ENCODE measurements at places on chromosomes 4 and X.
A peak's percentile ranks its signal among the peaks of the same experiment; 100 is the strongest.

GRCh38 chr4:153220682-153221395, 16.6 kb downstream of the TRIM2 start:
- no peak for DNase-seq

DNA sequence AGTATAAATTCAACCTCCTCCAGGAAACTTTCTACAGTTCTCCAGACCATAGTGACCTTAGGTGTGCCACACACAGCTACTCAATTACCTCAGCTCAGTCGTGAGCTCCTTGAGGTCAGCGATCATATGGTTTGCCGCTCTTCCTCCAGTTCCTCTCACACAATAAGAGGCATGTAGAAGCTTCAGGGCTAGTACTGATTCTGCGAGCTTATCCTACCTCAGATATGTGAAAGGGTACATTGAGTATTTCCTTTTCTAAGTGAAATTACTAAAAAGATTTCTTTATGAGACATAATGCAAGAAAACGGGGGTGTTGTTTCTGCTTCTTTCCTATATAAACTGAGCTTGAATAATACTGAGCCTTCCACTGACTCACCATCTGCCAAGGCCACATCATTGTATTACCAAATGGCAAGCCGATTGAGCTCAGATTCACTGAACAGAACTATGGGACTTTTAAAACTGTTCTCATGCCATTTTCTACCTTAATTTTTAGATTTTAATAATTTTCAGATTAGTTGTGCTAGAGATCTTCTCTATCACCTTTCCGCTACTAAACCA, 183.1 kb downstream of the HS6ST2 start:
- DNase-seq, result no peak

GRCh38 chrX:13059637-13060499, 15.4 kb upstream of the FAM9C start:
- peak; percentile 5 for DNase-seq

DNA sequence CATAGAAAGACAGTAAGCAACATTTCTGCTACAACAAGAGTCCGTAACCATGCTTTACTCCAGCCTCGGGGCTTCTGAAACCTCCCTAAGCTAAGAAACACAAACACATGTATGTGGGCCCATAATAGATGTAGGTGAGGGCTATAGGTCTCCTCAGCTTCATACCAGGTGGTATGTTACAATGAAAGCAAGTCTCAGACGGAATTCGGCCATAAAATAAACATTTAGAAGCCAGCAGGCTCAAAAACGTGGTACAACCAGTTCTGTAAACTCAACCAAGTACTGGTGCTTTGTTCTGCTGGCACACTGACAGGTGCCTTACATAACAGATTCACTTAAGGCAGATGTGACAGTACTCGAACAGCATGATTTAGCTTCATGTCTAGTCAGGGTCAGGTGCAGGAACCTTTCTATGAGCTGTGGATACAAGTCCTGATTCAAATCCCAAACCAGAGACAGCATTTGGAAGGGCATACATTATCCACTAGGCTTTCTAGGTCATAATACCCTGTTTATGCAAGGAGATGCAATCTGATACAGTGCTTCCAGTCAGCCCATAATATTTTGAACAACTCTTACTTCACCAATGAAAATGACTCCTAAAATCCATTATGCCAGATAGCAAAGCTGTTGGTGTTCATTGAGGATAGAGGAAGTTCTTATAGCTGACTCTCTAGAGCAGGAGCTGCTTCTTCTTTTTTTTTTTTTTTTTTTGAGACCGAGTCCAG, 113.8 kb upstream of the ENPP6 start:
- peak; percentile 4 for DNase-seq

DNA sequence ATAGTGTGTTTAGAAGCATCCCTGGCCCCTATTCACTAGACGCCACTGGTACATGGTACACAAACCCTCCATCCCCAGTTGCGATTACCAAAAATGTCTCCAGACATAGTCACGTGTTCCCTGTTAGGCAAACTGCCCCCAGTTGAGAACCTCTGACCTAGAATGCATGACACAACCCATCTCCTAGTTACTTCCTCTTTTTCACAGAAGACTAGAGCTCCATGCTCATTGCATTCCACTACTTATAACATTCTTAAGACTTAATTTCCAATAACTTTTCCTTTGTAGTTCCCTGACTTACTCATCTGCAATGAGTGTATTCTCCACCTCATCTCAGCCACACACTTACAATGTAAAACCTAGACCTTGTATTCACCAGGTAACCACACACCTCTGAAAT, 68.6 kb downstream of the PRSS12 start:
- DNase-seq, result no peak

- DNase-seq, result no peak
These were observed 61.0 kb downstream of the REELD1 start for GRCh38 chr4:146275370-146275769.

DNA sequence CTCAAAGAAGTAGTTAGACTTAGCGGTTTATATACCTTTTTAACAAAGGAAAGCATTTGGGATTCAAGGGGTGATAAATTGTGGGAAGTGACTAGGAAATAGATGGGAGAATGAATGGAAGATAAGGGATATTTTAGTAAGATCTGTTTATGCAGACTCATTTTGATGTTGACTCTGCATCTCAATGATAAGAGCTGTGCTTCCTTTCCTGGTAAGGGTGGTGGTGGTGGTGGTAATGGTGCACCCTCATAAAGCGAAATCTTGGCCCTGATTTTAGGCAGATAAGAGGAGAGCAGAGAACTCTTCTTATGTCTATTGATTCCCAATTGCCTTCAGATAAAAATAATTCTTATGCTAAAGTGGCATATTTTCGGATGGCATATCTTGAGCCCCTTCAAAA, 197.1 kb downstream of the SPRY1 start:
- DNase-seq, result no peak

GRCh38 chr4:170729897-170730296, 640.1 kb upstream of the AADAT start:
- DNase-seq, result no peak

DNA sequence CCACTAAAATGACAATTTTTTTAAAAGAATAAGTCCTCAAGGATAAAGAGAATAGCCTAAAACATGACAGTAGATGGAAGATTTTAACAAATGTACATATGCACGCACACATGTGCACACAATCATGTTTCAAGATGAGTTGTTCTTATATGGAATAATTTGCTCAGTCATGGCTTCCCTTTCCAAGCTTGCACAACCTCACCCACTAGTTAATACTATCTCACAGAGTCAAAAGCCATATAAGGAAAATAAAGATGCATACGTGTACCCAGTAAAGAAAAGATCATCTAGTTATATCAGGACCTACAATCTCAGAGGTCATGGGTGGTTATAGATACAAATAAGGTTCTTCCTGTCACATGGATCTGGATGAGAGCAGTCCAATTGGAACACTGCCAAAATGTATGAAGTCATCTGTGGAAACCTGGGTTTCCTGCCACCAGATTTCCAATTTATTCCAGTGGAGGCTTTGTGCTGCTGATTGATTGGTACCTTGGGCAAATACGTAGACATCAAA, 56.1 kb downstream of the FAM13A start:
- DNase-seq, result peak; percentile 97

- peak; percentile 27 for DNase-seq
These were observed 48.6 kb downstream of the ACOX3 start for GRCh38 chr4:8391972-8392371.

DNA sequence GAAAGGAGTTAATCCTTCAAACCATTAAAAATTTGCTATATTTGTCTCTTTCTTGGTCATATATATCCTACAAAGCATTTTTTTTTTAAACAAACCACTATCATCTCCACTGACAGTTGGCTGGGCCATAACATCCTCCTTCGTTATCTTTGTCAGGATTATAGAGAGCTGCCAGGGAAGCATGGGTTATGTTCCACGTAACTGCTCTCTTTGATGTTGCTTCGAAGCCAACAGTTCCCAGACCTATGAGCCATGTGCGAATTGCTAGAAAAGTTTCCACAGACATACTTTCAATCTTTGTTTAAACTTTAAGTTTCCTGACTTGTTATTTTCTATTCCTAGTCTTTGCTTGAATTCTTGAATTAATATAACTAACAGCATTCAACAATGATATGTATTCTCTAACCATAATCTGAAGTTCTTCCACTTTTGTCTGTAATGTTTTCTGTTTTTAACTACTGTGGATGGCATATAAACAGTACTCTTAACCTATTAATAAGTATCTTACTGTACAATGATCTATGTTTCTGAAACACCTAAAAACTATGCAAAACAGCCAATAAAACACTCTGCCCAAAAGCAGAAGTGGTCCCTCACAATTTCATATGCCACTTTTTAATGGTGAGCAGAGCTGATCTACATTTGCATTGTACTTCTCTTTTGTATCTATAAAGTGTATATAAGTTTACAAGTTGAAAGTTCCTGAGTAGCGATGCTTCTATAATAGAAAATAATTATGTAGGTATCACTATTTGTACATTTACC, 37.9 kb downstream of the EREG start:
- DNase-seq, result no peak

DNA sequence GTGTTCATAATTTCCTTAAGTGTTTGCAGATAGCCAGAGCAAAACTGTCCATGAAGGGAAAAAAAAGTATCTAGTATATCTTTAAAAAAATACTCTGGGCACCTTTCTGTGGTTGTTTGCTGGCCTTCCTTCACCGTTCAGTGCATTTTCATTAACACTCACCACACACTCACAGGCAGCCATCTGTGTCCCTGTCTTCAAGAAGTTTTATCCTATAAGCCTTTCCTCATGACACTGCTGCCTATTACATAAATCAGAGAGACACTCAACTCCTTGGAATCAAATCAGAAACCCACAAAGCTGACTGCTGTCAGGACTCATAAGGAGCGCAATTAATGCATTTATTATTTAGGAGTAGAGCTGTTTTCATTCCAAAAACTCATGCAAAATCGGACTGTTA, 1720.2 kb downstream of the PCDH7 start:
- no peak for DNase-seq

DNA sequence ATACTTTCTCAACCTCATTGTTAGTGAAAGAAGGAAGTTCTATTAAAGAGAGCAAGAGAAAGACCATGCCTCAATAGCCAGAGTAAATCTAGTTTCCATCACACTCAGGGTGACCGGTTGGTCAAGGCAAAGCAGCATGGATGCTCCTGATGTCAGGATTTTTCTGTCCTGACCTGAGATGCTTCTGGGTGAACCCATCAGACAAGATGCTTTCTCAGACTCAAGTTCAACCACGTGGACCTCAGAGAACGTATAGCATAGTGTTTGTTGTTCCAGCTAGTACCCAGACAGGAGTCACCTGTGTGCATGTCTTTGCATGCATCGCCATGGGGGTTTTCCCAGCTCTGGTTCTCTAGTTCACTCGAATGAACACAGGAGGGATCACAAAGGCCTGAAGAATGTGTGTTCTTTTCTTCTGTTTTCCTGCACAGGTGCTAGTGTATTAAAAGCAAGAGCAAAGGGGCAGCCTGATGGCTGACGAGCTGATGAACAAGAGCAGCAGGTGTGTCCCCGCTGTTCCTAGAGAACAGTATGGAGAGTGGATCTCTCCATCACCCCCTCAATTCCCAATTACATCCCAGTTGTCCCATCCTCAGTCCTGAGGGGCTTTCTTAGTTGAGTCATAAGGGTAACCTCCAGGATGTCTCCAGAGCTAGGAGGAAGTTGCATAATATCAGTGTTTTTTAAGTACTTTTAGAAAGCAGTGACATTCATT, 110.5 kb upstream of the ENPP6 start:
- no peak for DNase-seq

DNA sequence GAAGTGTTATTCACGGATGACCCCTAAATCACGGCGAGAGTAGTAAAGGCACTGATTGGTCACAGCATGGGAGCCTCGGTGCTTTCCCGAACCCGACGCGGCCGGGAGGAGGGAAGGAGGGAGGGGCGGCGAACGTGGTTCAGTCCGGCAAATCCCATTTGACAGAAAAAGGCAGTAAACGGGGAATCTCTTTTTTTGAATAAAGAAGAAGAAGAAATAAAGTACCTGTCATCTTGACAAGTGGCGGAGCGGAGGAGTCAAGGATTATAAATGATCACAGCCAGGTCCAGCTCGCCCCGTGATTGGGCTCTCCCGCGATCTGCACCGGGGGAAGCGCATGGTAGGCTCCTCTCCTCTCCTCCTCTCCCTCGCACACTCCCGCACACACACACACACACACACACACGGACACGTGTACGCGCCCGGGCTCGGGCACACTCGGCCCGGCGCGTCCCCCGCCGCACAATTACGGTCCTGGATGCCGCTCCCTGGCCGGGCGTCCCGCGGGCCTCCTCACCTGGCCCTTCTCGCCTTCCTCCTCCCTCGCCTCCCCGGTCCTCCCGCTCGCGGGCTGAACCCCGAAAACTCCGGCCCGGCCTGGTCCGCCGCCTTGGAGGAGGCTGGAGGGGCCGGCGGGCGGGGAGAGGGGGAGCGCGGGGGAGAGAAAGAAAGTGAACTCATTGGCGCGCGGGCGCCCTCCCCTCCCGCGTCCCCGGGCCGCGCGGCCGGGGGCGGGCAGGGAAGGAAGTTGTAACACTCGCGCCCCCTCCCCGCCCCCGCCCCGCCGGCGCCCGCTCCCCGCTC, 99.2 kb upstream of the TENM3 start:
- peak; percentile 93 for DNase-seq

- DNase-seq, result no peak
These were observed 112.6 kb upstream of the FAM9A start for GRCh38 chrX:8913655-8914409.

- no peak for DNase-seq
These were observed 206.2 kb upstream of the BANK1 start for GRCh38 chr4:101584306-101584705.

GRCh38 chr4:125725957-125726525, 411.3 kb downstream of the FAT4 start:
- DNase-seq, result peak; percentile 68

DNA sequence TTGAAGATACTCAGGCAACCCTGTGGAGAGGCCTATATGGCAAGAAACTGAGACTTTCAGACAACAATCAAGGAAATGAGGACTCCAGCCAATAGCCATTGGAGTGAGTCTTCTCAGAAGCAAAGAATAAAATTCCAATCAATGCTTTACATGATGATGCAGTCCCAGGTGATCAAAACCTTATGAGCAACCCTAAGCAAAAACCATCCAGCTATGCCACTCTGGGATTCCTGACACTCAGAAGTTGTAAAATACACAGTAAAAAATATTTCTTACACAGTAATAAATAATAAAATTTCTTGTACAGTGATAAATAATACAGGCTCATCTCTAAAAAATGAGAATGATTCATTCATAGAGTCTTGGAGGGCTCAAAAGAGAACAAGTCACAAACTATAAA, 150.6 kb downstream of the IL15 start:
- no peak for DNase-seq

DNA sequence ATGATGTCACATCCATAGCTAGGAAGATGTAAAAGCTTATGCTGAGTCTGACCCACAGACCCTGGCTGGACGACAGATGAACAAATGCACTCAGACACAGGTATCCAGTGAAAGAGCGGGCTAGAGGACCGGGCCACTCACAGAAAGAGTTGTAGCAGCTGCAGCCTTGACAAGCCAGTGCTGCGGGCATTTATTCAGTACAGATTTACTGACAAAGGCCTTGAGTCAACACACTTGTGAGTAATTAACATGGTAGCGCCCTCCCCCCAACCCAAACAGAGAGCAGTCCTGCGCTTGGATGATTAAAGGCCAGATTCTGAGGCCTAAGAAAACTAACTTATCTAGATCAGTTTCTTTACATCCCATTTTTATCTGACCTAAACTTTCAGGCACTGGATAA, 244.6 kb downstream of the SPANXN4 start:
- DNase-seq, result no peak

- DNase-seq, result no peak
These were observed 207.6 kb upstream of the MAMLD1 start for GRCh38 chrX:150155436-150156035.

GRCh38 chr4:103123114-103123513, 23.5 kb upstream of the BDH2 start:
- no peak for DNase-seq

GRCh38 chr4:148530114-148530513, 87.9 kb upstream of the NR3C2 start:
- DNase-seq, result no peak

GRCh38 chr4:122639181-122639580, 18.3 kb upstream of the IL21 start:
- DNase-seq, result no peak

All from NCI-H69 (cell line).